ENCODE measurements at places on chromosomes 12 and 14.

GRCh38 chr14:59055439-59056045 lies 132.9 kb upstream of the DAAM1 start:
- DNase-seq, result peak; percentile 90

DNA sequence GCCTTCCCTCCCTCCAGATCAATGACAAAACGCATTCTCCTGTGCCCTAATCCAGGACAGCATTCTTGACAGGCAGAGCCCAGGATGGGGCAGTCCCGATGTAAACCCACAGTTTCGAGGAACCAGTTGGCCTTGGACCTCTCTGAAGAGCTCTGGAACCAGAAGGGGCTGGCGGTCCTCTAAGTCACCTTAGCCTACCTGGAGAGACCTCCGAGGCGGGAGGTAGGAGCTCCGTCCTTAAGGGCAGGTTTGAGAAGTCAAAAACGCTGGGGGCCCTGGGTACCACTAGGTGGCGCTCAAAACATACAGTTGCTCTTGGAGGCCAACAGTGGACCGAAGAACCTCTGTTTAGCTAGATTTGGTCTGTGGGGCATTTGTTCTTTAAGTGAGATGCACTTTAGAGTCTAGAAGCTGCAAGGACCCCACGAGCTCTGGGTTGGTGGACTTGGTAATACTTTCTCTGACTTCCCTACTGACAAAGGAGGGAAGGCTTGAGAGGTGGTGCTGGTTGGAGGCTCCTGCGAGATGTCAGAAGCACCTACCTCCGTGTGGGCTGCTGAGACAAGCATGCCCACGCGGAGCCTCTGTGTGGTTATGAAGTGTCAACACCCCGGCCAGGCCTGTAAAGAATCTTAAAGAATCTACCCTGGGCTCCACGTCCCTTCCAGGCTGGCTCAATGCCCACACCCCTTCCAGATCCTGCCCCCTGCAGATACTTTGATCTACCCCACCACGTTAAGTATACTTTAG lies 74.8 kb upstream of the CHST11 start:
- peak; percentile 66 for DNase-seq

- DNase-seq, result no peak
Observed at GRCh38 chr14:90446405-90446804, 49.6 kb downstream of the CALM1 start.

GRCh38 chr12:101044512-101045059 lies 165.5 kb downstream of the SLC5A8 start:
- no peak for DNase-seq

DNA sequence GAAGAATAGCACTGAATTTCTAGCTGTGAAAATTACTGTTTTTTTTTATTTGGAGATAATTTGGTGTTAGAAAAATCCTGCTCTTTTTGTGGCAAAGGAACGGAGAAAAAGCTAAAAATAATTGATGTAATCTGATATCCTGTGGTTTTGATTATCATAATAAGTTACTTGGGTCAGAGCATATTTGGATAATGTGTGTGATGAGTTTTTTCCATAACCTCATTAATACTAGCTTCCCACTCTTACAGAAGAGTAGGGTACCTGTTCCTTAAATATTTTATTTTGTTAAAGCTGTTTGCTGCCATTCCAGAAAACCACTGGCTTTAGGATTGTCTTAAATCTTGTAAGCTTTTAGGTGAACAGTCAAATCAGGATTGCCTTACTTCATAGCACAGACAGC lies 4.7 kb downstream of the PSMC6 start:
- no peak for DNase-seq

- no peak for DNase-seq
Observed at GRCh38 chr12:27838543-27839185, 58.6 kb upstream of the MANSC4 start.

DNA sequence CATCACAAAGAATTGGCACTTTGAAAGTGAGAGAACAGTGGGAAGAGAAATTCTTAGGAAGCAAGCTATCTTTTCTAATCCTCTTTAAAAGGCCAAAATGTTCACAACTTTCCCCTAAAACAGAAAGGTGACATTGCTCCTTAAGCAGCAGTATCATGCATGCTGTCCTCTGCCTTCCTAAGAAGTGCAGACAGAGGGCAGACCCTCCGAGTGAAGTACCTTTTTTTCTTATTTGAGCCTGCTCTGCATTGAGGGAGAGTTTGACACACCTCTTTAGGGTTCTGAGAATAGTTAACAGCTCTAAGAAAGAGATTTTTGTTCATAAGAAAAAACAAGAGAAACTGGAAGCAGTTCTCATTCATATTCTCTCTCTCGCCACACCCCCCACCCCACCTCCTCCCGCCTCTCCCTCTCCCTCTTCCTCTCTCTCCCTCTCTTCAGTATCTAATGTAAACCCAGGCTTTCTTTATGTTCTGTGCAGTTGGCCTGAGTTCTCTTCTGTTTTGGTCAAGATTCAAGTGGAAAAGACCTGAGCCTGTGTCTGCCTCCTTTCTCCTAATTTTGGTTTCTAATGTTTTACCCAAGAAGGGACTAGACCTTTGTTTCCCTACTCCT lies 709.1 kb downstream of the DIO2 start:
- no peak for DNase-seq

GRCh38 chr12:34404377-34405285 lies 382.3 kb downstream of the ALG10 start:
- DNase-seq, result no peak

- no peak for DNase-seq
Observed at GRCh38 chr12:132551641-132552031, 58.7 kb downstream of the LRCOL1 start.

DNA sequence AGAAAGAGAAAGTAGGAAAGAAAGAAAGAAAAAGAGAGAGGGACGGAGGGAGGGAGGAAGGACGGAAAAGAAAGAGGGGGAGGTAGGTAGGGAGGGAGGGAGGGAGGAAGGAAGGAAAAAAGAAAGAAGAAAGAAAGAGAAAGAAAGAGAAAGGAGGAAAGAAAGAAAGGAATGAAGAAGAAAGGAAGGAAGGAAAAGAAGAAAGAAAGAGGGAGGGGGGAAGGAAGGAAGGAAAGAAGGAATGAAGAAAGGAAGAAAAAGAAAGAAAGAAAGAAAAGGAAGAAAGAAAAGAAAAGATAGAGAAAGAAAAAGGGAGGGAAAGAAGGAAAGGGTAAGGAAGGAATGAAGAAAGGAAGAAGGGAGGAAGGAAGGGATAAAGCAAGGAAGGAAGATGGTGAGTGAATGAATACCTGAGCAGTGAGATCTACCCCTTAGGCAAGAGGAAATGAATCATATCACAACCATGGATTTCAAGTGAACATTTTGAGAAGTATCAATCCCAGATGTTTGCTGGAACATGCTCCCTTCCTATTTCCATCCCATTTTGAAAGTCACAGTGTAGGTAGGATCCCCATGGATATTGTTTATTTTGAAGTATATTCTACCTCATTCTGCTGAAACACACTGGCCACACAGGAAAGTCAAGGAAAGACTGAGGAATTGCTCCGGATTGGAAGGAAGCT lies 639.4 kb upstream of the TBX3 start:
- no peak for DNase-seq

DNA sequence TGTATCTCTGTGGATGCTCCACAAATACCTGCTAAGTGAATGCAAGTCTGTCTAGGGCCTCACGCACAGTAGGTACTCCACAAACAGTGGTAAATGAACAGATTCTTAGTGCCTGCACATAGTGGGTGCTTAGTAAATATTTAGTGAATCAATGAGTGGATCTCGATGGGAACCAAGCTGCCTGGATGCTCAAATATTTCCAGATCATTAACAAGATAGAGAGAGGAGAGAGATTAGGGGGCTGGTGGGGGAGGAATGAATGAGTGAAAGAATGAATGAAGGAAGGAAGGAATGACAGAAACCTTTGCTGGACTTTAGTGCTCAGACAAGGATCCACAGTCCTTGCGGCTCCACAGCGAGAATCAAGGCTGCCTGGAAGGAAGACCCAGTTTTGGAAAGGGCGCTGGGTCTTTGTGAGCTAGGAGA lies 118.2 kb downstream of the SCARB1 start:
- no peak for DNase-seq

- peak; percentile 91 for DNase-seq
Observed at GRCh38 chr14:41609704-41610183, 3.1 kb downstream of the LRFN5 start.

DNA sequence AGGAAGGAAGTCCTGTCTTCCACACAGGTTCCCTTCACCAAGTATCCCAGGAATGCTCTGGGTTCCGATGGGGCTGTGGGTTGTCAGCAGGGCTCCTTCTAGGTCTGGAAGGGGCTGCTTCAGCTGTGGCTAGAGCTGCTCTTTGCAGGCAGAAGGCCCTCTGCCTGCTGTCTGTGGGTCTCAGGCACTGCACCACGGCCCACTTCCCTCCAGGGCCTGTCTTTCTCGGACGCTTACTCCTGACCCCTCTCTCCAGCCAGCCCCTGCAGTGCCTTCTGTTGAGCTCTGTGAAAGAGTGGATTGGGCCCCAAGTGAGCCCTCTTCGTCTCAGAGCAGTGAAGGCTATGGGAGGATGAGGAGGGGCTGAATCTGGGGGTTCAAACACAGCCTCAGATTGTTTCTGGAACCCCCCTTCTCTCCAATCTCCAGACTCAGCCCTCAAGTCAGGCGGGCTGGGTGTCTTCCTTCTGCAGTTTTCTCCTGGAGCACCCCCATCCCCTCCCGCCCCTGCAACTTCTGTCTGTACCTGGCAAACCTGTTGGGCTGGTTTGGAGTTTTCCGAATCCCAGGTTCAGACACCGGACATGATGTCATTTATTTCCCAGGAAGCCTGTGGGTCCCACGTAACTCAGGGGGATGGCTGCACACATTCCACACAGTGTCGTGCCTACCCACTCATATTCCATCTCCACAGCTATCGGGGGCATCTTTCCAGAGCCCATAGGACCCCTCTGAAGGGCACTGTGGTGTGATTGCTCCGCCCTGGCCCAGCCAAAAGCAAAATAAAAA lies 24.9 kb upstream of the SPPL3 start:
- no peak for DNase-seq

- DNase-seq, result no peak
Observed at GRCh38 chr14:25102788-25103187, 52.8 kb upstream of the STXBP6 start.

DNA sequence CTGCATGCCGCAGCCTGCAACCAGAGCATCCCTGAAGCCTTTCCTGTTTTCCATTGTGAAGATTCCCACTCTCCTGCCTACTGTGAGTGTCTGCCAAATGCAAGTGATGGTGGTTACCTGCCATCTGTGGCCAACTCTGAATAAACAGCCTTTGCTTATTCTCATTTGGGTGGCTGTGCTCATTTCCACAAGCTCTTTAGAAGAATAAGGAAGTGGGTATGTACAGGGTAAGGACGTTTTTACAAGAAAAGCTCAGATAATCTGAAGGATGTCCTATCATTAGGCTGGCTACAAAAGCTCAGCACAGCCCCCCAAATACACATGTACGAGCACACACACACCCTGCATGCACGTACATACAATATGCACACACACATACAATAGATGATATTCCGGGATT lies 7.3 kb upstream of the RNASE1 start:
- no peak for DNase-seq

DNA sequence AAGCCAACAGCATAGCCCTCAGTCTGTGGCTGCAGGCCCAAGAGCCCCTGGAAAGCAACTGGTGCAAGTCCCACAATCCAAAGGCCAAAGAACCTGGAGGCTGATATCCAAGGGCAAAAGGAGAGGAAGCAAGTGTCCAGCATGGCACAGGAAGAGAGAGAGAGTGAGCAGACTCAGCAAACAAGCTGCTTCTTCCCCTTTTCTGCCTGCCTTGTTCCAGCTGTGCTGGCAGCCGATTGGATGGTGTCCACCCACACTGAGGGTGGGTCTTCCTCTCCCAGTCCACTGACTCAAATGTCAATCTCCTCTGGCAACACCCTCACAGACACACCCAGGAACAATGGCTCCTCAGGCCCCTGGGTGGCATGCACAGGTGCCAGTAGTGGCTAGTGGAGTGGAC lies 33.5 kb downstream of the SMCO2 start:
- no peak for DNase-seq

- DNase-seq, result no peak
Observed at GRCh38 chr12:49946086-49946485, 4.5 kb upstream of the AQP2 start.

GRCh38 chr14:56886471-56887062 lies 76.3 kb upstream of the OTX2 start:
- peak; percentile 39 for DNase-seq

DNA sequence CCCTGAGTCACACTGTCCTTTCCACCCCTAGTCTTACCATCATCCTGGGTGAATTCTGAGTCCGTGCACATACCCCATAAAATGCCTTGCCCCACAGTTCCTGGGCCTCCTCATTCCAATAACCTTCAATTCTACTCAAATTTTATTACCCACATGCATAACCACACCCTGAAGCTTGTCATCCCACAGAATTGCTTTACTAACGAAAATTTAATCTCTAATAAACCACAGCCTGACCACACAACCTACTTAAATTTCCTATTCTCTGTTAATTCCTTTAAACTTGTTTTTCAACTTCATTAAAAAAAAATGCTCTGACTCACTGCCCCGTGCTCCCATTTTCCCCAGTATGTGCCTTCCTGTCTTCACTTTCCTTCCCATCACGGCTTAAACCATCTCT lies 205.9 kb downstream of the PHLDA1 start:
- DNase-seq, result no peak

DNA sequence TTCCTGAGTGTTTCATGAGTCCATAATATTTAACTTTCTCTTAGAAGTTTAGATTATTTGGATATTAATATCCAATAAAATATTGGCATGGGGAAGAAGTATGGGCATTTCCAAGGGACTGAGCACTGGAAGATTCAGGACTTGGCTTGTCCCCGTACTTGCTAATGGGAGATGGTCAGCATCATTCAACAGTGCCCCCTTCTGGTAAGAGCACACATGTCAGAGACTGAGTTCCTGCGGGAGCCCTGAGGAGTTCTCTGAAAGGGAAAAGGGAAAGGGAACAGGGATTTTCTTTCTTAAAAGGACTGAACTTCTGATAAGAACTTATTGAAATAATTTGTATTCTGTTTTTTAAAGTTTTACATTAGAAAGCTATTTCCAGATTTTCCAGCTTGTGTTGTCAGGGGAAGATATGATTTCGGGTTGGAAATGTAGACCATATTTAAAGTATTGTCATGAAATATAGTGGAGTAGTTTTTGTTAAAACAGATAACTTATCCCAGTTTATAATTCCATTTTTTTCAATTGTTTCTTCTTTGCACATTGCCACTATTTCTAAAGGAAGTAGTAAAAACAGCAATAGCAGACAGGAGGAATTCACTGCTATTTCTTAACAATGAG lies 59.8 kb upstream of the C12orf71 start:
- DNase-seq, result peak; percentile 43

GRCh38 chr14:86790408-86791364 lies 1202.3 kb downstream of the GALC start:
- DNase-seq, result no peak

GRCh38 chr14:69710378-69710777 lies 56.6 kb upstream of the SRSF5 start:
- DNase-seq, result no peak

All from T47D (cell line).